EH (cell line): ENCODE measurements at places on chromosomes 2 and 18.

DNA sequence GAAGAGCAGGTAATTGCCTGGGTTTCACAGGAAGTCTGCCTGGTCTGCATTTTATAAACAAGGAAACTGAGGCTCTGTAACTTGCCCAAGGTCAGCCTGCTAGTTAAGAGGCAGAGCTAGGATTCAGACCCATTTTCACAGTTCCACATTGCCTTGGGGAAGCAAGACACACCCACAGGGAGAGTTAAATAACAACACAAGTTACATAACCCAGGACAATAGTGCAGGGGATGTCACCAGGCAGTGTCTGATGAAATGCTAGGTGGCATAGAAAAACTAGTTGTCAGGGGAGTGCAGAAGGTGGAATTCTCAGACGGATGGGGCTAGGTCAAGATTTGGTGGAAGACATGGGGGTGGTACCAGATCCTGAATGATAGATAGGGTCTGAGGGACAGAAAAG is 69.7 kb downstream of the PRKCE start:
- DNase-seq, result no peak

GRCh38 chr2:177117755-177118154 is 94.8 kb upstream of the HNRNPA3 start:
- DNase-seq, result no peak

- no peak for DNase-seq
Observed at GRCh38 chr2:130338793-130339345, 3.8 kb upstream of the IMP4 start.

DNA sequence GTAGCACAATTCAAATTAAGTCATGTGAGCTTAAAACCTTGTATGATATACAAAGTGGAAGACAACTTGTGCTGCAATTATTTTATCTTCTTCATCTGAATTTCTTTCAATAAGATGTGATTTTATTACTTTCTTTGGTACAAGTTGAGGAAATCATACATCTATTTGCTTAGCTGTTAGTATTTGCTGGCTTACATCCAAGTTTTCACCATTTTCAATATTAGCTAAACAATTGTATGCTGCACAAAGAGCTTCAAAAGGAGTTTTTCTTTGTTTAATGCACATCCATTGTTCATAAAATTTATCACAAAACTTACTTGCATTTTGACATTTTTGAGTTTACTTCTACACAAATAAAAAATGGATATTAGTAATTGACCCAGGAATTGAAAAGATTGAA is 40.9 kb downstream of the SCN9A start:
- no peak for DNase-seq

- DNase-seq, result peak; percentile 58
Observed at GRCh38 chr18:56532176-56532840, 106.1 kb downstream of the TXNL1 start.

- DNase-seq, result peak; percentile 23
Observed at GRCh38 chr2:152097801-152098495, 896 bp downstream of the CACNB4 start.

DNA sequence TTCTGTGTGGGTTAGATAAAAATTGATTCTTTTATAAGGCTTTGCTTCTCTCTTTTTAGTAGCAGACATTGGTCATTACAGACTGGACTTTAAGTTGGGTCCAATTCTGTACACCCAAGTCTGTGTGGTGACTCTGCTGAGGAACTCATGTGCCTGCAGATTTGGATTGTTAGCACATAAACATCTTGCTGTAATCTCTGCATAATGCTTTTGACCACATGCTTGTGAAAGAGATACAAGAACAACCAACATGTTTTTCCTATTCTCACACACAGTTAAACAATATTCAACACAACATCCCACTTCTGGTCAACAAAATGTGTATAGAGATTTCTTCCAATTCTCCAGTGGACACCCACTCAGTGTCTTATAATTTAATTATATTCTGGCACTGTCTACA is 270.1 kb downstream of the RDH14 start:
- DNase-seq, result no peak

DNA sequence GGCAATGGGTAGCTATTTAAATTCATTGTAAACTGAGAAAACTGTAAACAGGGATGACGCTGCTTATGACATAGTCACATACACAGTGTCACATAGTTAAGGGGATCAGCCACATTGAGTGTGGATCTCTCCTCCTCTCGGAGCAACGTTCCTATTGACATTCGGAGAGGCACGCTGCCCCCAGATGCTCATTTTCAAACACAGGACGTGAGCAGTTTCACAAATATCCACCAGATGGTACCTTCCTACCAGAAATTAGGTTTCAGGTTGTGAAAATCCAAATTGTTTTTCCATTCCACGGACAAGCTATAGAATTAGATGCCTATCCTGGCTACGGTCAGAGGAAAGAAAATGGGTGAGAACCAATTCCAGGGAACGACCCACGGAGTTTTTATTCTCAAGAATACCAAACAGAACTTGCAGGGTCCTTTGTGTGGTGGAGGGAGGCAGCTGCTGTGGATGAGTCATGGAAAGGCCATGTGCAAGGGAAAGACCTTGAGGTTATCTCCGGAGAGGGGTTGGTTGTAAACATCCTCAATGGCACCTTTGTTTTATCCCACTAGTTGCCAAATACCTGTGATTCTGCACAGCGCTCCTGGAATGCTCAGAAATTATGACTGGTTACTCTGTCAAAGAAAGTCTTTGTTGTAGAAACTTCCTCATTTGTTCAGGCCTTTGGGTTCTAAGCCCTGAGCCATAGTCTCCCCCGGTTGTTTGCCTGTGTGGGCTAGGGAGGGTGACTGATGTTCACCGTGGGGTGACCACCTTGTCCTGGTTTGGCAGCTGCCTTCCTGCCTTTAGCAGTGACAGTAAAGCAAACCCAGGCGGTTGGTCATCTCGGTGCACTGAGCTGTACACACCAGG is 88.0 kb downstream of the ACTR3 start:
- DNase-seq, result no peak
